Activated T-helper 1 cell treated with anti-CD3 and anti-CD28 coated beads, Interleukin-2, amount 50 U/mL, for 16 hours (primary cell): ENCODE measurements at places on chromosomes 12 and 14.

DNA sequence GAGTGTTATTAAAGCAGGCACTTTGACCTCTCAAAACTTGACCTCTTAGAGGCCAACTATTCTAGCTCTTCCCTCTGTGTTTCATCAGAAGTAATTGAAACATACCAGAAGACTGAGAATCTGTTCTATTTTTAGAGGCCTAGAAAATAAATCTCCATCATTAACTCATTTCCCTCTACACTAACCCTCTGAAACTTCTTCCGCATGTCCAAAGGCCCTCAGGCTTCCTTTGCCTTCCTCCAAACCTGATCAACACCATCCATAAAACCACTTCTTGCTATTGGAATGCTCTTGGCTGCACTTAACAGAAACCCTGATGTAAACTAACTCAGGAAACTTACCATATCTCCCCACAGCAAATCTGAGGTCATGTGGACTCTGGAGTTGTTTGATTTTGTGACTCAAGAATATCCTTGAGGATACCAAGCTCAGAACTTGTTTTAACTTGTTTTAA, 196.4 kb downstream of the RPAP3 start:
- DNase-seq, result no peak

GRCh38 chr12:53399896-53400295, 19.9 kb downstream of the SP1 start:
- no peak for DNase-seq

- no peak for DNase-seq
Observed at GRCh38 chr14:46861753-46862152, 210.2 kb upstream of the RPL10L start.

DNA sequence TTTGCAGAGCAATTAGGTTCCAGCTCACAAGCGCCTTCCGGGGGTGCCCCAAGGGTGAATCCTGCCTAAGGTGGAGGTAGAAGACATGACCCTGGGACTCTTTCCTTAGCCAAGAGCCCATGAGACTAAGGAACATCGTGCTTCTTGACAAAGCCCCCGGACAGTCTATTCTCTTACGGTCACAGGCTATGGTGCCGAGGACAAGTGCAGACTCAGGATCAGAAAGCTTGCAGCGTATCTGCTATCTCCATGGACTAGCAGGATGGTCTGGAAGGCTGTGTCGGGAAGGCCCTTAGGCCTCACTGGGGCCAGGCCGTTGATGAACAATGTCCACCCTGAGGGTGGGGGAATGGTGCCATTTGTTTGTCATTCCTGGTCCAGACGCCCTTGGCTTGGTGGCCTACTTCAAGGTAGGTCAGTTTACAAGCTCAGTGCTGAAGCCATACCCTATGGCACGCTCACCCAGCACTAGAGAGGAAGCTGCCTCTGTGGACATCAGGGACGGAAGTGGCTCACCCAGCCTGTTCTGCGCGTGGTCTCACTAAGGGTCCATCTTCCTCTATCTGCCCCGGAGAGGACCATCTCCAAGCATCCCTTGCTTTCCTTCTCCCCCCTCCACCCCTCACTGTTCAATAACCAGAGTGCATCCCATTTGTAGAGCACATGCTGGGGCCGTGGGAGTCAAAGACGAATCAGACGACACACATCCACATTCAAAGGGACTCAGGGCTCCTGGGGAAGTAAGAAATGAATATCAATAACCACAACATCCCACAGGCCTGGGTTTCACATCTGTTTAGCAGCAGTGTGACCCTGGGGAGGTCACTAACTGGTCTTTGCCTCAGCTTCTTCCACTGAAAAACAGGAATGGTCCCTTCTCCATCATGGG, 45.0 kb upstream of the IQSEC3 start:
- no peak for DNase-seq

GRCh38 chr12:15222219-15222618, 1.0 kb upstream of the RERG start:
- DNase-seq, result no peak

DNA sequence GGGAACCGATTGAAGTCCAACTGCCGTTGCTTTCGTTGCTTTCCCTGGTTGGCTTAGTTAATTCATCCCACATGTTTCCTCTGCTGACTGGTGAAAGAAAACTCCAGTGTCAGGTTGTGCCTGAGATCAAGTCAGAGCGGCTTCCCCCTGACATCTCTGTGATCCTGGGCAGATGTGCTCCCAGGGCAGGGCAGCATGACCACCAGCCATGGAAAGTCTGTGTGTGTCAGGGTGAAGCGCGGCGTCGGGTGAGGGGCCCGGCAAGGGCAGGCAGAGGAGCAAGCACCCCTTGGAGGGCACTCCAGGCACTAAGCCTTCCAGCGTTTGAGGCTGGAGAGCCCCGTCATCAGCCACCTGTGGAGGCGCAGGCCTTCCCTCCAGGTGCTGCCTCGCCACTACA, 54.5 kb upstream of the IGF1 start:
- DNase-seq, result no peak

DNA sequence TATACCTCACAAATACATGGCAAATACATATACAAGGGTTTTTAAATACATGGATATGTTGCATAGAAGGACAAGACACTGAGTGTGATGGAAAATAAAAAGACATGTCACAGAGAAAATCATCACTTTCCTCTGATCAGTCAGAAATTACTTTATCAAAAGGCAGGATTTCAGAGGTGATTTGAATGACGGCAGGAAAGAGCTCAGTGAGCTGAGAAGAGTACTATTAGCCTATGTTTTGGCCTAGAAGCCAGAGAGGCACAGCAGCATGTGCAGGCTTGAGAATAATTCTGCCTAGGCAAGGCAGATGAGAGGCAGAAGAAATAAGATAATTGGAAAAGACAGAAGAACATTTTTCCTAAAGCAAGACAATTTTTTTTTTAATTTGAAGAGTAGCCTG, 94.9 kb downstream of the BCAT1 start:
- no peak for DNase-seq

- DNase-seq, result no peak
Observed at GRCh38 chr12:70876952-70877351, 43.6 kb downstream of the PTPRR start.

DNA sequence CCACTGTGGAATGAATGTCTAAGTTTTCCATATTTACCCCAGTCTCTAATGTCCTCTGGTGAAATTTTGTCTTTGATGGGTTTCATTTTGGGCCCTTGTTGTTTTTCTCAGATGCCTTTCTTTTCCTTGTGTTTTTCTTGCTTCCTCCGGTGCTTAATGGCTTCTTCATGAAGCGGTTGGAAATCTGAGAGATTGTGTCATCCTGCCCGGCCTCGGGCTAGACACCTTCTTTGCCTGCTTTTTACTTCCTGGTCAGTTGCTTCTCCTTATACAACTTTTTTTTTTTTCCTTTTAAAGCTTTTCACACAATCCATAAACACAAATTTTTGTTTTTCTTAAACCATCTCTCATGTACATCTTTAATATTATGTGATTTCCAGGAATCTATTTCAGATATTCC, 7.1 kb downstream of the ETV6 start:
- DNase-seq, result no peak

DNA sequence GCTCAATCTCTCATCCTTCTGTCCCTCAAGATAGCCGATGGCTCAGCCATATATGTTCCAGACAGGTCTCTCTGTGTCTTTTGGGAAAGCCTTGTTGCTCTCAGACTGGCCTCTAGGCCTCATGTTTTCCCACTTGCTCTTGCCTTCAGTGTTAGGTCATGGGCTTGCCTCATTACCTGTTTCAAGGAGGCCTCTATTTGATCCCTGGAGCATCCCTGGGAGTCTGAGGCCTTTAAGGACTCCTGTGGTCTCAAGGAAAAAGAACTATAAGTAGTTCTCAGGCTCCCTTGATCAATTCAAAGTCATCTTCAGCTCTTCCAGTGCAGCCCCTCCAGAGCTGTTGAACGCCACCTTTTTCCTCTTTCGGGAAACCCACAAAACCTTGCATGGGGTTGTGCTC, 47.9 kb downstream of the NTF3 start:
- DNase-seq, result no peak

GRCh38 chr12:20345866-20346265, 22.5 kb upstream of the PDE3A start:
- DNase-seq, result no peak

- peak; percentile 48 for DNase-seq
Observed at GRCh38 chr12:92928421-92928961, 604 bp downstream of the EEA1 start.

- no peak for DNase-seq
Observed at GRCh38 chr12:90987101-90987500, 17.7 kb downstream of the EPYC start.

DNA sequence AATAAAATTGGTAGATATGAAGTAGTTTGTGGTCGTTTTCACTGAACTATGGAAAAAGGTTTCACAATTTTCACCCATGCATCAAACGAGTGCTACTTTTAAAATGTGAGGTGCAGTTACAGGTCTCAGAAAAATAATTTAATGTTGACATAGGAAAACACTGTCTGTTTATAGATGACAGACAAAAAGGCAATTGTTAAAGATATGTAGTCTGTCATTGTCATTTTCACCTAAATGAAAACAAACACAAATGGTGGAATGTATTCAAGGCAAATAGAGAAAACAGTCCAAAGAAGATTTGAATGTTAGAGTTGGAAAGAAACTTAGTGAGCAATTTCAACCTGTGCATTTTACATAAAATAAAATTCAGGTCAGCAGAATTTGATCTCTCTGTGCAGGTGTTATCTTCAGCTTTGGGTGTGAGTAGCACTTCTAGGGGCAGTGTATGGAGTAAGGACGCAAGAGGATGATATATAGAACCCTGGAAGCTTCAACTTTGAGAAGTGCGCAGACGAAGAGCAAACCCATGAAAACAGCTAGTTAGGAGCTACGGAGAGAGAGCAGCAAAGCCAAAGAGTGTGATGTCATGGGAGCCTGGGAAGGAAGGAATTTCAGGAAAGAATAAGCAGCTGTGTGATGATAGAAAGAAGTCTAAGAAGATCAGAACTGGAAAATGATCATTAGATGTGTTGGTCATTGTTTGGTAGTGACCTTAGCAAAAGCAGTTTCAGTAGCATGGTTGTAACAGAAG, 6.2 kb downstream of the RERG start:
- DNase-seq, result no peak

GRCh38 chr12:11821386-11822080, 172.1 kb downstream of the ETV6 start:
- DNase-seq, result no peak

DNA sequence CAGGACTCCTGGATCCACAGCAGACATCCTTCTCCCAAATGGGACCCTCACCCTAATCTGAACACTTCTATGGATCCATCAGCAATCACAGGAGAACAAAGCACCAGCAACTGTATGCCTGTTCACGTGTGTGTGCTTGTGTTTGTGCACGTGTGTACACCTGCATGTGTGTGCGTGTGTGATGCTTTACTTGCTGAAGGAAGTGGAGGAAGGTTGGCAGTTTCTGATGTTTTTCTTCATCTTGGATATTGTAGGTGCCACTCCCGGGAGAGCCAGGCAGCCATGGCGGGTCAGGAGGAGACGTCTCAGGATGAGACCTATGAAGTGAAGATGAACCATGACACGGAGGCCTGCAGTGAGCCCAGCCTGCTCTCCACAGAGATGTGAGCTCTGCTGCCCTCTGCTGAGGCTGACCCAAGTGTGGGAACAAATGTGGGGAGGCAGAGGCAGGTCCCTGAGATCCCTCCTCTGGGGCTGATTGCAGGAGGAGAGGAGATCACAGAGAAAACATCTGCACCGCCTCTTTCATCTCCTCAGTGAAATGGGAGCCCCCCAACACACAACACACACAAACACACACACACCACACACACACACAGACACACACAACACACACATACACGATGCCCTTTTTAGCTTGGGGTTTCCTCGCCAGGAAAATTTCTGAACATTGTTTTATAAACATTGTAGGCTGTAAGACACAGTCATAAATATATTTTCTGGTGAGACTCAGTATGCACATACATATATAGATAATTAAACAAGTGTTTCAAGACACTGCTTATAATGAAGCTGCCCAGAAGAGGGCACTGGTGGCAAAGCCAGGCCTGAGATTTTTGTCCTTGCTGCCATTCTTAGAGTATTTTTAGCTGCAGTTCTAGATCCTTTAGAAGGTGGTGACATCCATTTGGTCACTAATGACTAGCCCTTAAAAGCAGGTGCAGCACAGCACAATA, 112.2 kb upstream of the FKBP4 start:
- no peak for DNase-seq

DNA sequence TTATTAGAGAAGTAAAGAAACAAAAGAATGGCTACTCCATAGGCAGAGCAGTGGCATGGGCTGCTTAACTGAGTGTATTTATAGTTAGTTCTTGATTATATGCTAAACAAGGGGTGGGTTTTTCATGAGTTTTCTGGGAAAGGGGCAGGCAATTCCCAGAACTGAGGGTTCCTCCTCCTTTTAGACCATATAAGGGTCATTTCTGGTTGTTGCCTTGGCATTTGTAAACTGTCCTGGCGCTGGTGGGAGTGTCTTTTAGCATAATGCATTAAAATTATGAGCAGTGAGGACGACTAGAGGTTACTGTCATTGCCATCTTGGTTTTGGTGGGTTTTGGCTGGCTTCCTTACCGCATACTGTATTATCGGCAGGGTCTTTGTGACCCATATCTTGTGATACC, 40.1 kb downstream of the CCDC60 start:
- no peak for DNase-seq

GRCh38 chr12:95808146-95808545, 17.6 kb upstream of the NTN4 start:
- DNase-seq, result no peak

GRCh38 chr14:74829251-74829650, 46.7 kb downstream of the PROX2 start:
- DNase-seq, result no peak

DNA sequence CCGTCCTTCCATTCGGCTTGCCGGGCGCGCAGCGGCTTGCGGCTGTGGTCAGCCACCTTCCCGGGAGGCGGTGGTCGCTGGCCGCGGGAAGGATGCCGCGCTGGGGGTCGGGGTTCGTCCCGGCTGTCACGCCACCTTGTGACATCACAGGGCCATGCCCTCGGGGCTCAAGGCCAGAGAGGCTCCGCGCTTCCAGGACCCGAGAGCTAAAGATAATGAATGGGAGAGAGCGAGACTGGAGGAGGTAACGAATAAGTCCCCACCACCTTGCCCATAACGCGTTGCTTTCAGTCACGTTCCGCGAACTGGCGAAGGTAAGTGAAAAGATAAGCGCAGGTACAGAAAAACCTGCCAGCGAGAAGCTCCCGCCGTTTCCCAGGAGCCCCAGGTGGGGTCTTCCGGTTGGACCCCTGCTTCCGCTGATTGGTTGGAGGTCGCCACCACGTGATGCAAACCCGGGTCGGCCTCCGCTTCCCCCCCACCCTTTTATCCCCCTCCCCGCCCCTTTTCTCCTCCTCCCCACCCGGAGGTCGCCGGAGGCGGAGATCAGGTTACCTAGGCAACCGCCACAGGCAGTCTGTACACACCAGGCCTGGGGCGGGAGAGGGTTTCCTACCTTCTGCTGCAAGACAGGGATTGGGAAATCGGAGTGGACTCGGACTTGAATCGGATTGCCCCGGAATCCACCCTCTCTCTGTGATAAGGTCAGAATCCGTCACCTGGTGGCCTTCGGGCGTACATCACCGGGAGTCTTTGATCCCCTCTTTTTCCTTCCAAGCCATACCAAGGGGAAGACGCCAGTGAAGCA, at the start of gene LRRC9:
TSS of gene LRRC9 (plus strand) at position 575 of the 808 bp plus-strand sequence.
- no peak for DNase-seq
